ENCODE measurements at places on chromosomes 11 and 22.

DNA sequence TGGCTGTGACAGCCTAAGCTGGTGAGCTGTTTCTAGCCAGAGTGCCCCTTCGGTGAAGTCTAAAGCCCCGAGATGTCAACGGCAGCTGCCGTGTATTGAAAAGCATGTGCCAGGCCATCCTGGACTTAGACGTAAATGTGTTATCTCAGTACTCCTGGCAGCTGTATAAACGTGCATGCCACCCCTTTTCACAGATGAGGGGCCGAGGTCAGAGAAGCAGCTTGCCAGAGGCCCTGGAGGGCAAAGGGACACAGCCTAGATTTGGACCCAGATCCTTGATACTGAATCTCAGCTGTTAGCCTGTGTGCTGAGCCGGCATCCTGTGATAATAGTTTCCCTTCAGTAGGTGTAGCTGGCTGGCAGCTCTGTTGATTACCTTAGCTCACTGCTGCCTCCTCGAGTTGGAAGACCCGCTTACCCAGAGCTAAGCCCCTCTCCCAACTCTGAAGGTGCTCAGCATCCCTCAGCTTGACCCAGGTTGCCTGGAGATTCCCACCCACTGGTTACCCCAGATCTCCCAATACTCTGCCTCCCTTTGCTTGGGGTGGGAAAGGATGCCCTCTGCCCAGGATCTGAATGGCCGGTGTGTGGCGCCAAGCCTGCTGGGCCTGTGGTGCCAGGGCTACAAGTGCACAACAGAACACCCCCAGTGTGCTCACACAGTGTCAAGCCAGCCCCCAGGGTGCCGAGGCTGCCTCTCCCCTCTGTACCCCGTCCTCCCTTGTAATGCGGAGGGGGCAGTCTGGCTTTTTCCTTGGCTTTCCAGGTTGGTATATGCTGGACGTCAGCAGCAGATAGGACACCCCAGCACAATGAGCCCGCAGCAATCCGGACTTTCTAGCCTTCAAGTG, 59.8 kb upstream of the WNT7B start:
- no peak for DNase-seq

GRCh38 chr22:45212306-45212709, 28.4 kb downstream of the KIAA0930 start:
- DNase-seq = no peak

- DNase-seq = no peak
Observed at GRCh38 chr11:81000334-81000733, 1559.5 kb upstream of the TENM4 start.

DNA sequence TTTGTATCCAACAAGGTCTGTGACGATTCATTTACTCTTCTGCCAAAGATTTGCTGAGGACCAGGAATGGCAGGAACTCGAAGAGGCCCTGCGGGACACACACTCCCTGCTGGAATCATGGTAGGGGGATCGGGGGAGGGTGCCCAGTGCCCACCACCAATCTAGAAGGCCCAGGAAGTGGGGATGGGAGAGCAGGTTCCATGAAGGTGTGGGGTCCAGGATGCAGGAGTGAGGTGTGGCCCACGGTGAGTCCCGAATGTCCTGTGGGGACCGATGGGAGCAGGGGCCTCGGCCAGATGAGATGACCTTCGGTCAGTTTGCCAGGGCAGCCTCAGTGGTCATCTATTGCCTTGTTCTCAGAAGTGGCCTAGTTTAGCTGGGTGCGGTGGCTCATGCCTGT, 492.7 kb downstream of the BRD1 start:
- no peak for DNase-seq

DNA sequence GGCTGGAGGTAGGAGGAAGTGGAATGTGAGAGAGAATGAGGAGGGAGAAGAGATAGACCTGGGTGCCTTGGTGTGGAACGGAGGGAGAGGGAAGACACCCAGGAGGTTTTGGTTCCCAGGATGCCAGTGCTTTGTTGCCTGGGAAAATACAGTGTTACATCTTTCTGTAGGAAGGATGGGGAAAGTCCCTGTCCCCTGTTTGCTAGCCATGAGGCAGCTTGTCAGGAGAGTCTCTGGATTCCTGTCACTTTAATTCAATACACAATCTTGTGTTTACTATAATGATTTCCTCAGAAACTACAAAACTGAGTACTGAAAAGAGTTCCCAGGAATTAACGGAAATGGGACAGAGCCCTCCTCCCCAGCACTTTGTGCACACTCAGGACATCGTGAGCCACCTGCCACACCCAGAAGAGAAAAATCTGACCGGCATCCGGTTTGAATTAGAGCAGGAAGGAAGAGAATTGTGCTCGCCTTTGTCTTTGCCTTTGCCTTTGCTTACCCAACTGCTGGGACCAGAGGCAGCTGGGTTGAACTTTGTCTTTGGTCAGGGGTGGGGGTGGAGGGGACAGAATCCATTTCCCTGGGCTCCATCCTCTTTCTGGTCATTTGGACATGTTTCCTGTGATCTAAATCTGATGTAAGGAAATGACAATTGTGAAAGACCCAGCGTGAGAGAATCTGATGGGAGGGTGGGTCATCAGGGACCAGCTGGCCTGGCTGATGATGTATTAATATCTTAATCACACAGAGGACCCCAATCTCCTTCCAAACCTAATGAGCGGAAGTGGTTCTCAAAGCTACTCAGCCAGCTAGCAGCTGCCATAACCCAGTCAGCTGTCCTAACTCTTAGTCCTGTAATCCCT, 1.3 kb upstream of the LIMK2 start:
- peak; percentile 9 for DNase-seq

GRCh38 chr11:78200553-78200952, 11.8 kb downstream of the USP35 start:
- DNase-seq = no peak

- DNase-seq = no peak
Observed at GRCh38 chr11:70368961-70369360, 29.4 kb upstream of the CTTN start.

DNA sequence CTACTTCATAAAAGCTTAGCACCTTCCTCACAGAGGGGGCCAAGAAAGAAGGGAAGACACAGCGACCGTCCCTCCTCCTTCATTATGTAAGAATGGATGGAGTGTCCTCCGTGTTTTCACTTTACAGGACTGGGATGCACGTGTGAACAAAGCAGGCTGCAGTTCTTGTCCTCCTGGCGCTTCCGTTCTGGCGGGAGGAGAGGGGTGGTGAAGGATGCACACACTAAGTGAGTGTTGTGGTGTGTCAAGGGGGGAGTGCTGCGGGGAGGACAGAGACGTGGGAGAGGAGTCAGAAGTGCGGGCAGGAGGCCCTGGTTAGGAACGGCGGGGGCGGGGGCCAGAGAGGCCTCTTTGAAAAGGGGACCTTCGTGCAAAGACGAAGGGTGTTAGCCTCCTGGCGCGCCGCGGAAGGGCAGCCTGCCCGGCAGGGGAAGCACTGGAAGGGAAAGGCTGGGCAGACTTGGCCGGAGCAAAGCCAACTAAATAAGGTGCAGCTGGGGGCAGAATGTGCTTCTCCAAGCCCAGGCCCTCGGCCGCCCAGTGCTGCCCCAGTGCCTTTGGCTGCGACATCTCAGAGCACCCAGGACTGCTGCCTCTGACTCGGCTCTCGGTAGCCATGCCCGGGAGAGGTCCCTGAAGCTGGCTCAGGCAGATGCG, 27.0 kb upstream of the IGSF9B start:
- no peak for DNase-seq

- DNase-seq = no peak
Observed at GRCh38 chr11:1861435-1862411, 8.8 kb downstream of the LSP1 start.

- DNase-seq = peak; percentile 92
Observed at GRCh38 chr11:2305140-2305778, 3.4 kb downstream of the TSPAN32 start.

DNA sequence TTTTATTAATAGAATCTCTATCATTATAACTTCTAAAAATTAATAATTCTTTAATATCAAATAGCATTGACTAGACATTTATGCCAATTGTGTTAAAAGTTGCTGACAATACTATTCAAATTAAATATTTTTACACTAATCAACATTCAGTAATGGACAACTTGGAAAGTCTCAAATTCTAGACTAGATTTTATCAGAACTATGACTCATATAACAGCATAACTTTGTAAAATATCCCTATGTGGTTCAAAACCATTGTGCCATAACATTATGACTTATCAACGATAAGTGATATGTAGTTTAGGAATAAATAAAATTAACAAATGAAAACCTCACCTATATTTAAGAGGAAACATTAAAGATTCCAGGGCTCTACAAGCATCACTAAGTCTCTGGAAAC, 291.8 kb downstream of the SBF2 start:
- no peak for DNase-seq

DNA sequence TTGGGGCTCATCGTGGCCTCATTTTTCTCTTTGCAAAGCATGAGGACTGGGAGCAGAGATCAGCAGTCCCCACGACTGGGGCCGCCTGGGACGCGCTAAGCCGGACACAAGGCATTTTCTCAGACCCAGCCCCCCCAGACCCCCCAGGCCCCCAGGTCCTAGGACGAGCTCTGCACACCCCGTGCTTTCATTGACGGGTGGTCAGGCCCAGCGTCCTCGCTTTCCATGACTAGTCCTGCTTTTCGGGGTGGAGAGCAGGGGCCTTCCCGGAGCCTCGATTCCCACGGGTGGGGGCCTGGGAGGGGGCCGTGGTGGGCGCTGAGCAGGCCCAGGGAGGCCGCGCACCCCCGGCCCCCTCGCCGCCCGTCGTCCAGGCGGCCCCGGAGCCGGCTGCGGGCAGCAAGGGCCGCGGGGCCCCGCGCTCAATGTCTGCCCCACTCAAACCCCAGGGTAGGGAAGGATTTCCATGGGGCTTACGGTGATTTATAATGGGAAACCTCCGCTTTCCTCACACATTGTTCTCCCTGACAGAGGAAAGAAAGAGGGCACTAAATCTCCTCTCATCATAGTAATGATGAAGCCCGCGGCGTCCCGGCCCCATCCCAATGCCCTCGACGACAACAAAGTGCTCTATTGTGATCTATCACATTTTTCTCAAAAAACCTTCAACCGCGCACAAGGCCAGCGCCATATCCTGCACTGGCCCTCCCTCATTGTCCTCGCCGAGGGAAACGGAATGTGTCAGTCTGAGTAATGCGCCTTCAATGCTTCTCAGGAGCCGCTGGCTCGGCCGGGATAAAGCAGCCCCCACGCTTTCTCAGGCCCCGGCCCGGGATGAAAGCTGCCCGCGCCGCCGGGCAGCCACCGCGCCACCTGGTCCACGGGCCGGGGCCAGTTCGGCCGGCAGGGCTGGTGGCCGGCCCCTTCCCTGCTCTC, 10.4 kb upstream of the LINC01488 start:
- no peak for DNase-seq

DNA sequence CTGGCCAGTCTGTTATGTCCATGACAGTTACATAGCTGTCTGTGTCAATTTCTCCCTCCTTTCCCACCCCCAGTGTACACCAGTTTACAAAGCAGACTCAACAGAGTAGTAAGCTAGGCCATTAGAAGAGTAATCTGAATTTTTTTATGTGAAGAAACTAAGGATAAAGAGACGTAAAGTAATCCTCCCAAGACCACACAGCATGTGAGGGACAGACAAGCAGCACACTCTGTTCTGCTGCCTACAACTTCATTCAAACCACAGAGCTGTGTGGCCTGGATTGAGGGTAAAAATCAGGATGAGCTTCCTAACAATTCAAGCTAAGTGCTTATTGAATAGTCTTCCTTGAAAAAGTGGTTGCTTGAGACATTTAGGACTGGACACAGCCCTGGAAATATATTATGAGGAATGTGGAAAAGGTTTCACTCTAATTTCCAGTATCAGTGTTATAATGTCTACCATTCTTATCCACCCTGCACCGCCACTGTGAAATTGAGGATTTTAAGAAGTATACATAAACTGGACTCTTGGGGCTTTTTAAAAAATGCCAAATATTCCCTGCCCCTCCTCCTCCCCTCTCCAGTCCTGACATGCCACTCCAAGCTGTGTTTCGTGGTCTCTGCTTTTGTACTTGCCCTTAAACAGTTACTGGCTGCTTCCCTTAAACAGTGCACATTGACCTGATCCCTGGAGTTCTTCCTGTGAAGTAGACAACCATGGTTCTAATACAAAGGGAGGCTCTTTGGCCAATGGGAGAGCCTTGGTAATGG, 40.9 kb downstream of the EXT2 start:
- no peak for DNase-seq

GRCh38 chr22:46336119-46337078, 885 bp downstream of the TRMU start:
- no peak for DNase-seq

DNA sequence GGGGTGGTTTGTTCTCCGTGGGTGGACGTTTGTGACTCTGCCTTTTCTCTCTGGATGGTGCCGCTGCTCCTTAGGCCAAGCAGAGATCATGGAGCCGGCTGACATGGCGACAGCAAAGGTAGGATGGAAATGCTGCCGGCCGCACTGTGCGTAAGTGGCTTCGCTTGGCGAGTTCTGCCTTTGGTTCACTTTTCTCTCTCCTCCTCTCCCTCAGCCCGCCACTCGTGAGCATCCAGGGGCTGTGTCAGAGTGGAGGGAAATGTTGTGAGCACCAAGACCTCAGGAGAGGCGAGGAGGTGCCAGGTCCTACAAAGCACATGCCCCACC, 80.5 kb downstream of the GRAMD1B start:
- no peak for DNase-seq

DNA sequence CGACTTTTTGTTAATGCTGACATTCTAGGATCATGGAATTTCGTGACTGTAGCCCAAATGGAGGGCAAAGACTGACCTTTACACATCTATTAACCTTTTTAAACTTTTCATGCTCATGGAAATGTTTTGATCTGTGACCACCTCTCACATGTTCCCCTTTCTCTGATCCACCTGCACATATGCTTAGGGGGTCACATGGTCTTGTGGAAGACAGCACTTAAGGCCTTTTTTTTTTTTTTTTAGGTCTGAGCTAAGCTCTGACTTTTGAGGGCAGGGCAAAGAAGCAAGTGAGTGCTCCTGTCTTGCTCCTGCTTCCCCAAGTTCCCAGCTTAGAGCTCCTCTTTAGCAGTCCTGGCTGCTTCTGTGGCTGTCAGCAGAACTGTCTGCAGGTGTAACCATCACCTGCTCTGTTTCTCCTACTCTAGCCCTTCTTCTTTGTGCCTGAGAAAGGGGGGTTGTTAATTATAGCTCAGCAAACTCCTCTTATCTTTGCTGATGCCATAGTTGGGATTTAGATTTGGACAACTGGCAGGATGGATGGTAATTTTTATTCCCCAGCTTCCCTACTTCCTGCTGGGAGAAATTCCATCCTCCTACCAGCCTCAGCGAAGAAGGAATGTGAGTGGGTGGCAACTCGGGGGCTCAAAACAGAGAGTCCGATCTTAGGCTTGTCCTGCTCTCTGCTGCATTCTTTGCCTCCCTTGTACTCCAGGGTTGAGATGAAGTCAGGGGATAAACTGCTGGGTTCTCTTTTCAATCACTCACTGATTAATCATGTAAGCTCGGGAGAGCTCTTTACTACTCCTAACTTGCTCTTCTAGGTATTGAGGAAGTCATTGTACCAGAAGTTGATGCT, 64.4 kb downstream of the GRAMD1B start:
- no peak for DNase-seq

- DNase-seq = no peak
Observed at GRCh38 chr11:62889126-62889483, 8.4 kb downstream of the SLC3A2 start.
